ENCODE measurements at places on chromosomes 2 and 18.

- DNase-seq, result no peak
Measured at GRCh38 chr2:46381263-46381849, 84.1 kb downstream of the EPAS1 start.

DNA sequence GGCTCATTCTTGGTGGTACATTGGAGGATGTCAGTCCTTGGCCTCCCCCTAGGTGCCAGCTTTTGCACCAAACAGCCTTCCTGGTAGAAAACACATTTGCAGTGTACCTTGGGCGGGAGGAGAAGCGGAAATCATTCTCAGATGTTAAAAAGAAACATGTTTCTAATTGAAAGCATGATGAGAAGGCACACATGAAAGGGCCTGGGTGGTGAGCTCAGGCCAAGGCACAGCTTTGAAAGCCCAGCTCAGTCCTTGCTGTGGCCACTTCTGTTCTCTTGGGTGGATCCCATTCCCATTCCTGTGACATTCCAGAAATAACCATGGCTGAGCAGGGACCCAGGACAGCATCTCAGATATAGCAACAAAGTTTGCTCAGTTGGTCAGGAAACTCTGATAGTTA, 71.5 kb downstream of the LTBP1 start:
- no peak for DNase-seq

GRCh38 chr18:78525366-78526111, 454.1 kb upstream of the SALL3 start:
- DNase-seq, result no peak

DNA sequence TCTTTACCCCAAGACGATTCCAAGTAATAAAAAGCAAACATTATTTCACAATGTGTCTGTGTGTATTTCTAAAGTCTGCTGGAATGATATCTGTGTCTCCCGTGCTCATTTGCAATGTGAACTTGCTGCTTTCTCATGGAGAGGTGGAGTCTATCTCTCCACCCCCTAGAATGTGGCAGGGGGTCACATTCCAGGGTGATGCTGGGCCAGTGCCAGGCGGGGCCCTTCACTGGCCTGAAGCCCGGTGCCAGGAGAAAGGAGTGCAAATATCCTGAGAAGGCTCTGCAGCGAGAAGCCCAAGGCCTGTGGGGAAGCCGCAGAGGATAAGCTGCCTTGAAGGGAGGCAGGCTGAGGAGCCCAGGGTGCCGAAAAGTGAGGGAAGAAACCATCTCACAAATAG, 26.8 kb upstream of the LDLRAD4 start:
- no peak for DNase-seq
